ENCODE measurements at places on chromosomes 1 and 21.

DNA sequence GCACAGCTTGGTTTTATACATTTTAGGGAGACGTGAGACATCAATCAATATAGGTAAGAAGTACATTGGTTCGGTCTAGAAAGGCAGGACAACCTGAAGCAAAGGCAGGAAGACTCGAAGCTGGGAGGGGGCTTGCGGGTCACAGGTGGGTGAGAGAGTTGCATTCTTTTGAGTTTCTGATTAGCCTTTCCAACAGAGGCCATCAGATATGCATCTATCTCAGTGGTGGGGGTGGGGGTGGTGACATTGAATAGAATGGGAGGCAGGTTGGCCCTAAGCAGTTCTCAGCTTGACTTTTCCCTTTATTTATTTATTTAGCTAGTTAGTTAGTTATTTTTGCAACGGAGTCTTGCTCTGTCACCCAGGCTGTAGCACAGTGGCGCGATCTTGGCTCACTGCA, 85.6 kb downstream of the WDR4 start:
- no peak for DNase-seq

DNA sequence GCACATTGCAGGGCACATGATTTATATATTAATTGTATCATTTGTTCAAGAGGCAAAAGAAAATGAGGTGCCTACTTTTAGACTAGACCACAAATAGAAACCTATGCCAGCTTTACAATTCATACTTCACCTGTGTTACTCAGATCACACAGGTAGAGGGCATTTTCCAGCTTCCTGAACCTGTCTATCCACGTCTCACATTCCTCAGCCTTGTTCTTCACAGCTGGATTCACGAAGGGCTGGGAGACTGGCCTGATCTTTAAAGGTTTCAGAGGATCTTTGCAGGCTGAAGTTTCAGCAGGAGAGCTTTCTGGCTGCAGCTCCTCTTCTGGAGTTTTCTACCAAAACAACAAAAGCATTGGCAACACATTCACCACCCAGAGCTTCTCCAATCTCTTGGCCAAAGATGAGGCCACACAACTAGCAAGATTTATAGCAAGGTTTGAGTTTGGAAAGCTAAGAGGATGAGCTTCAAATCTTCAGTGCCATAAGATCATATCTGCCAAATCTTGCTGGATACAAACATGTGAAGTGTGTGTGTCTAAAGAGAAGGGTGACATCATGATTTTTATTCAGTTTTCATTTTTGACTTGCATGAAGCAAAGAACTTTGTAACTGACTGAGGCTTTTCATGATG, 71.0 kb upstream of the CYP2J2 start:
- DNase-seq, result no peak

DNA sequence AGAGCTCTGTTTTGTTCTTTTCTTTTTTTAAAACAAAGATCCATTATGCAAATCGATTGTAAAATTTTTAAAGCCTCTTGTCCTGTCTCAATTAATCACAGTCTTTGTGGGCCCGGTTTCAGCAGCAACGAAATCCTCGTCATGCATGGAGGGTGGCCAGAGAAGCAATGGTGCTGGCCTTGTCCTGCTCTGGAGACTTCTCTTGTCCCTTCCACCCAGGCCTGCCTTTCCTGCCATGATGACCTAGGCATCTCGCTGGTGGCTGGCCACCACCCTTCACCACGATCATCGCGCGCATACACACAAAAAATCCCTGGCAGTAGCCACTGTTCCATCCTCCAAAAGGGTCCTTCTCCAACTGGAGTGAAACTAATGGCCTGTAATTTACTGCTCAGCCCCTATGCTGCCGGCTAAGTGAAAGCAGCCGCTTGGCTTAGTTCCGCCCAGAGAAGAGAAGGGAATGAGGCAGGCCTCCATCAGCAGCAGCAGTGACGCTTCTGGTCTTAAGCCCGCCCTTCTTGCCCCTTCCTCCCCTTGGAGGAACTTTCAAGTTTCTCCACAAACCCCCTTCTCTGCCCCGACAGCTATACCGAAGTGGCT, 309.5 kb downstream of the NPHP4 start:
- no peak for DNase-seq

- no peak for DNase-seq
These were observed 43.2 kb upstream of the C1orf185 start for GRCh38 chr1:51058858-51059257.

DNA sequence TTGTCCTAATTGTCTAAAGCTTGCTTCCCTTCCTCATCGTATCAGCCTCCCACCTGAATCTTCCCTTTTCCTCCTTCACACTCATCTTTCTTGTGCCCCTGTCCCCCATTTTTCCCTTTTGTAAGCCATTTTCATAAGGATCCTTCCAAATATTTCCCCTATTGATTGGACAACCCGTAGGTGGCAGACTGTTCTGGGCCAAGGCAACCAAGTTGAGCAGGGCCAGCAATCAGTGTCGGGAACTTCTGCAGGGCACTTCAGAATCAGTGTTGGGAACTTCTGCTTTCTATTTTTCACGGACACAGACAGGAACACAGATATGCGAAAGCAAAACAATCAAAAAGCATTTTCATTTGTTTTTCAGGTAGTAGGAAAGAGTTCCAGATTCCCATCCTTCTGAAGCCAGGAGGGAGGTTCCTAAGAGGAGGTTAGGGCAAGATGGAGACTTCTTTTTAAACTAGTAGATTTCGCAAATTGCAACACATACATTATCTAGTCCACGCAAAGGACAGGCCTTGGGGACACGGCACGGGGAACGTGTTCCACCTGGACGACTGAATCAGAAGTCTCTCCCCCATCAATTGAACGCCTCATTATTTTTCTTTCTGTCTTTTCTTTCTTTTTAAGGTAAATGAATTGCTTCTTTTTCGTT, 691 bp upstream of the MPZL1 start:
- no peak for DNase-seq

GRCh38 chr1:44881011-44881632, 38.1 kb upstream of the PTCH2 start:
- DNase-seq, result no peak
